ENCODE measurements at places on chromosomes 6 and 20.

DNA sequence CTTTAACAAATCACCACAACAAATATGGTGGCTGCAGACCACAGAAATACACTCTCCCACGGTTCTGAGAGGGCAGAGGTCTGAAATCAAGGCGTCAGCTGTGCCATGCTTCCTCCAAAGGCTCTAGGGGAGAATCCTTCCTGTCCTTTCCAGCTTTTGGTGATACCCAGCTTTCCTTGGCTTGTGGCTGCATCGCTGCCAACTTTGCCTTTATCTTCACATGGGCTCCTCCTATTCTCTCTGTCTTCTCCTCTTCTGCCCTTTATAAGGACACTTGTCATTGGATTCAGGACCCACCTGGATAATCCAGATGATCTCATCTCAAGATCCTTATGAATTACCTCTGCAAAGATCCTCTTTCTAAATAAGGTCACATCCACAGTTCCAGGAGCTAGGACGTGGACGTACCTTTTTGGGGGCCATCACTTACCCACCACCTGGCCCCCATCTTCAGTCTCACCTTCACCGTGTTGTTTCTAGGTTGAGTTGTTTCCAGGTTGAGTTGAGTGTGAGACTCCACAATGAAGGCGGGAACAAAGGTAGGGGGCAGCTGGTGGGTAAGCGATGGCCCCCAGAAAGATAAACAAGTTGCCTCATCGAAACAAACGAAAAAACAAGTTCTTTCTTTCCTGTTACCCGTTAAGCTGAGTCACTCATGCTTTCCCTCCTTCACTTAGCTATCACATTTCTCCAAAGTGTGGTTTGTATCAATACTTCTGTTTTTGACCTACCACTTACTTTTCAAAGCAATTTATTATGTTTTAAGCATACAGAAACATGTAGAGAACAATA is 68.9 kb upstream of the SLC22A16 start:
- DNase-seq: no peak

- no peak for DNase-seq
Measured at GRCh38 chr6:136210398-136211165, 39.5 kb downstream of the MTFR2 start.

DNA sequence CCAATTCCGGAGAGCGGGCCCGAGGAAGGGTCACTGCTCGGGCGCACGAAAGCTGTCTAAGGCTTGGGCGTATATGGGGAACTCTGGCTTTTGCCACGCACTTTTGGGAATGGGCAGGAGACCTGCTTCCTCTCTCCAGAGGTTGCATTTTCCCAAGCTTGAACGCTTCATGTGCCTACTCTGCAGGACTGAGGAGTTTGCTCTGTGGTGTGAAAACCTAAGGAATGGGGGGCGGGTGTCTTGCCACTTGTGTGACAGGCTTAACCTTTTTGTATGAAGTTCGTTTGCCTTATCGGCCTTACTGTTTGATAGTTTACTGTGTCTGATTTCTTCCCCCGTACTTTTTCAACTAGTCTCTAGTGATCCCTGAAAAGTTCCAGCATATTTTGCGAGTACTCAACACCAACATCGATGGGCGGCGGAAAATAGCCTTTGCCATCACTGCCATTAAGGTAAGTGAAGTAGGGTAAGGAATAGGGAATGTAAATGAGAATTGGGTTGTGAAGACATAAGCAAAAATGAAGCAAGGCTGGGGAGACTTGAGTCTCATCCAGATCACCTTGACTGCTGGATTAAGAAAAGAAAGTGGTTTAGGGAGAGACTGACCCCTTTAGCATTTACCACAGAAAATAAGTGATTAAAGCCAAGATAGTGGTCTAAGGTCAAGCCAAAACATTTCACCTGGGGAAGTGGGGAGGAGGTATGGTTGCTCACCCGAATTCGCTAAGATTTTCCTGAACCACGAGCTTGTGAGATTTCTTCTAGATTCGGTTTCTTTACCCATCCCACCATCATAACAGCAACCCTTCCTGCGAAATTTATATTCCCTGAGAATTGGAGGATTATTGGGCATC is 627 bp downstream of the RPS18 start:
- no peak for DNase-seq

GRCh38 chr6:113594726-113595125 is 262.4 kb upstream of the MARCKS start:
- DNase-seq: no peak

GRCh38 chr6:138349891-138350290 is 27.8 kb upstream of the SMIM28 start:
- no peak for DNase-seq

DNA sequence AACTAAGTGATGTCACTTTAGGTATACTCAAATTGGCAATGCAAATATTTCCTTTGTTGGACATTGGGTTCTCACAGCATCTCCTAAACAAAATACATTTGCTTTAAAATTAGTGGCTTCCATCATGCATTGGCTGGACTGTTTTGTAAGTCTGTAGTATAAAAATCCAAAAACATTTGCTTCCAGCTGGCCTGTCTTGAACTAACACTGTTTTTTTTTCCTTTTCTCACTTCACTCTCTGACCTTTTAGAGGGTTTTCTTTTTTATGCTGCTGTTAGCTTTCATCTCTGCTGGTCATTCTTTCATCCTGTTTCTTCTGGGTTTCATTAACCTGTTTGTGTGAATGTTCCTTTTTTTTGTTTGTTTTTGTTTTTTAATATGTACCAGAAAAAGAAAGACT is 121.7 kb upstream of the MLIP start:
- no peak for DNase-seq

DNA sequence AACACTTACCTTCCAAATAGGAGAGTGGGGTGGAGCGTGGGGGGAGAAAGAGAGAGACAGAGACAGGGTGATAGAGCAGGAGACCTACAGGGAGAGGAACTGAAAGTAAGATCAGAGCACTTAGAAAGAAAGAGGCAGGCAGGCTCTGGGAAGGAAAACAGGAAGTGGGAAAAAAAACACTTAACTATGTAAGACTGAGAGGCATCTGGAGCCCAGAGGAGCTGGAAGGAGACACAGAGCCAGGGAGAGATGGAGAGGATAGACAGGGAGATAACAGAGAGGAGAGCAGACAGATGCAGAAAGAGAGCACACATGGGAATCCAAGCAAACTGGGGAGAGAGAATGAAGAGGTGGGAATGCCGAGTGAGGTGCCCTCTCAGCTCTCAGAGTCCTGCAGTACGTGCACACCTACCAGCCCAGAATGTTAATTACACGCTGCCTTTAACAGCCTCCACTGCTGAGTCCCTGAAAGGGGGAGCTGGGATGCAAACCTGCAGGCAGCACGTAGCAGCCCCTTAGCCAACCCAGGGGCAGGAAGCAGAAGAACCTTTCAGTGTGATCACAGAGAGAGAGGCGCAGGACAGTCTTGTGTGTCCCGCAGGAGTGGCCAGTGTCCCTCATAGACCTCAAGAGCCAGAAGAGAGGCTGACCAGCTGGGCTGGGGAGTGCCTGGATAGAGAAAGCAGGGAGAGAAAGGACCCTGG is 132.7 kb upstream of the LRFN2 start:
- no peak for DNase-seq

DNA sequence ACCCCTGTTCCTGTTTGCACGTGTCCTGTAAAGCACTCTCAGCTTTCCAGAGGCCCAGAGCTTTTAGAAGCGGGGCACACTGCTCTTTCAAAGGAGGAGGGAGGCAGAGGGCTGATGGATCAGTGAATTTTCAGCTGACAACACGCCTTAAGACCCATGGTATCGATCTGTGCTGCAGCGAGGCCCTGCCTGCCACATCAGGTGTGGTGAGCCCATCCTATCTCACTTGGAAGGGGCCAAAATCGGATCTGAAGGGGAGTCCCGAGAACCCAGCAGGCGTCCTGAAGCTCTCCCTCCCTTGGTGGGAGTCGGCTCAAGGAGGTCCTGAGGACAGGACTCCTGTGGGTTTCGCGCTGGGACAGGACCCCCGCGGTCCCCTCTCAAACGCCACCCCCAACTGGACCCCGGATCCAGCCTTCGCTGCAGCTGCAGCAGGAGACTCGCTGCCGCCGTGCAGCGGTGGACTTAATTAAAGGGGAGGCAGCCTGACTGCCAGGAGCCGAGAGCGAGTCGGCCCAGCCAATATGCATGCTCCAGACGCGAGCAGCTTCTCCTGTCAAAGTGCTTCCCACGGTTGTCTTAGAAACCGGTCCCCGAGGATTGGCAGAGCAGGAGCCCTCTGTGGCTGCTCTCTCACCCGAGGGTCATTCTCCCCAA is 580.0 kb upstream of the ZNF337 start:
- DNase-seq: no peak

GRCh38 chr20:52034581-52034980 is 157.0 kb downstream of the ZFP64 start:
- DNase-seq: no peak

DNA sequence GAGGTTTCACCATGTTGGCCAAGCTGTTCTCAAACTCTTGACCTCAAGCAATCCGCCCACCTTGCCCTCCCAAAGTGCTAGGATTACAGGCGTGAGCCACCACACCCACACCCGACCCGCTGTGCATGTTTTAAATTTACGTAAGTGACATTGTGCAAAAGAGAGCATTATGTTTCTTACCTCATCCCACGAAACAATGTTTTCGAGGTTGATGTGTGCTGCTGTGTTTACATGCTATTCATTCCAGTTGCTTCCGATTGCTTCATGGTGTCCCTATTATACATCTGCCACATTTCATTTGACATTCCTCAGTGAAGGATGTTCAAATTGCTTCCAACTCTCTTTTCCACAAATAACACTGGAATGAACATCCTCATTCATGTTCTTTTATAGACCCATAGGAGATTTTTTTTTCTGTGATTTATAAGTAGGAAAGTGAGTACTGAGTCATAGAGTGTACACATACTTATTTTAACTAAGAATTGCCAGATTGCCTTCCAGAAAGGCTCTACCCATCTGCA is 403.9 kb upstream of the JARID2 start:
- no peak for DNase-seq

DNA sequence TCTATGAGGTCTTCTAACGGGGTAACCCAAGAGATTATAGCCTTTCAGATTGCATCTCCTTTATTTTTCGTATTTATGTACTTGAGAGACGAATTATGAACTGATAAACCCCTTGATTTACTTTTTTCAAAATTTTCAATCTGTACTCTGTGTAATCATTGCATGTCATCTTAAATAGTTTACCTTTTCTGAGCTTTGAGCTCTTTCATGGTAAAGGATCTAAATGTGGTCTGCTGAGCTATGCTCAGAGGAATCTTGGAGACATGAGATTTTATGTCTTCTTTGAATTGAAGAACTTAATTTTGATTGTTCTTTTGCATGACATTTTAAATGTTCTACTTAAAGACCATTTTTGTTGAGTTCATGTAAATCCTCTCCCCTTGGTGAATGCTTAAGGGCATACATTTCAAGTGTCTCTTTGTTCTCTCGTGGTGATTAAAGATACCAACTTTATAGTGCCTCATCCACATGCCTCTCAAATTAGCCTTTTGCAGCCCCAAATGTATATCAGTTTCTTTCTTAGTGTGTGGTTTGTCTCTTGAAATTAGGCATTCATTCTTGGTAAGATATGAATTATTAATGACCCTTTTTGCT is 116.3 kb upstream of the SCGN start:
- no peak for DNase-seq

GRCh38 chr6:37607944-37608343 is 89.7 kb downstream of the MDGA1 start:
- no peak for DNase-seq

- no peak for DNase-seq
Measured at GRCh38 chr20:40931410-40932044, 97.1 kb upstream of the TOP1 start.

- DNase-seq: no peak
Measured at GRCh38 chr6:36616893-36617521, 22.8 kb downstream of the SRSF3 start.

- DNase-seq: no peak
Measured at GRCh38 chr6:3739311-3739897, 12.1 kb downstream of the PXDC1 start.

DNA sequence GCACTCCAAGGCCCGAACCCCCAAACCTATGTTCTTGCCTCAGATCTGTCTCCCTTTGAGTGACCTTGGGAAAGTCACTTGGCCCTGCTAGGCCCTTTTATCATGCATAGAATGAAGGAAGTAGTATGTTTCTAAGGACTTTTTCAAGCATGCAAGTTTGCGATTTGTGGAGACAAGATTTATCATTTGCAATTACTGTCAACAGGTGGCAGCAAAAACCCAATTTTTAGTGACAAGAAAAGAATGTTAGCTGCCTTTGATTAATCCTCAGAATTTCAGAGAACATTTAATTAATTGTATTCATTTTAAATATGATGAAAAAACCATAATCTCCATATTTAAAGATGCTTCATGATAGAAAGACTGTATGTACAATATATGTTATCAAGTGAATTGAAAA is 28.3 kb upstream of the PREP start:
- DNase-seq: peak; percentile 17

- DNase-seq: no peak
Measured at GRCh38 chr20:6533351-6533750, 234.1 kb upstream of the BMP2 start.

- DNase-seq: no peak
Measured at GRCh38 chr6:6678185-6678671, 89.7 kb downstream of the LY86 start.

- no peak for DNase-seq
Measured at GRCh38 chr6:139271056-139271455, 20.7 kb downstream of the TXLNB start.

GRCh38 chr6:90393232-90393884 is 96.7 kb upstream of the BACH2 start:
- peak; percentile 68 for DNase-seq

DNA sequence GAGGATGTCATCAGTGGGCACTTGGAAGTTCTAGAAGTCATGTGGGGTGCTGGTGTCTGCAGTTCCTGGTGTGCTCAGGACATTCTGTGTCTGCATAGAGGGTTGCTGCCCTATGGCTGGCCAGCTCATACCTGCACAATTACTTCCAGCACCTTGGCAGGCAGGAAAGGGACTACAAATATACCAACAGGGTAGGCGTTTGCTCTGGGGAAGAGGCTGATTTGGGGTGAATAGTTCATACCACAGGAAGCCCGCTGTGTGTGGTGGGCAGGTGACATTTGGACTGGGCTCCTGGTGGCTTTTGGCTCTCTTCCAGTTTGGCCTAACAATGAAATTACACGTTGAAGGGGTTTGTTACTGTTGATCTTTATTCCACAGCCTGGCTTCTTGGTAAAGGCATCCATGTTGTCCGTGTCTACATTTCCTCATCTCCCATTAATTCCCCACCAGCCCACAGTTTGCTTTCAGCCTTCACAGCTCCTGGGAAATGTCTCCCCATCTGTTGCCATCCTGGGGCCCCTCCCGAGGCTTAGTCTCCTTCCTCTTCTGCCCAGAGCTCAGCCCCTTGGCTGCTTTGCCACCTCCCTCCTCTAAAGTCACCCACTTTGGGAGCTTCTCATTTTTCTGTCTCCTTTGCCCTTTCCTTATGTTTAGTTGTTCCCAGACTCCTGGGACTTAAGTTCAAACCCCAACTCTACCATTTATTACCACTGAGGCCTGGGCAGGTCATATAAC is 88.1 kb downstream of the RSPH3 start:
- DNase-seq: peak; percentile 29

- no peak for DNase-seq
Measured at GRCh38 chr6:7580537-7580926, 9.5 kb upstream of the SNRNP48 start.

DNA sequence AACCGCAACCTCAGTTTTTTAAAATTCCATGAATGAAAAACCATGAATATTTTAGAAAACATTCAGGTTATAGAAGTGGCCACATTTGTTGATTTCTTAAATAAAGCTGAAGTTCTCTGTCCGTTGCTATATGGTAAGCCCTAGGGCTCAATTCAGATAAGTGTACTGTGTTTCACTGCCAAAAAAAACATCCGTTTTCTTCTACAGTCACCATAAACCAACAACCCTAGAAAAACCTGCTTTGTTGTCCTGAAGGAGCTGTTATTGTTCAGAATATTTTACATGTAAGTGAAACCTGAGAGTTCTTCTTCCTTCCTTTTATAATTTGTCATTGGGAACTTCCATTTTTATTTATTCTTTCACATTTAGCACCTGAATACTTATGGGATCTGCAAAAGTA is 274.1 kb downstream of the TFAP2A start:
- DNase-seq: no peak

Data from central memory CD4-positive, alpha-beta T cell (primary cell).